ENCODE measurements at places on chromosomes 7 and 10.

DNA sequence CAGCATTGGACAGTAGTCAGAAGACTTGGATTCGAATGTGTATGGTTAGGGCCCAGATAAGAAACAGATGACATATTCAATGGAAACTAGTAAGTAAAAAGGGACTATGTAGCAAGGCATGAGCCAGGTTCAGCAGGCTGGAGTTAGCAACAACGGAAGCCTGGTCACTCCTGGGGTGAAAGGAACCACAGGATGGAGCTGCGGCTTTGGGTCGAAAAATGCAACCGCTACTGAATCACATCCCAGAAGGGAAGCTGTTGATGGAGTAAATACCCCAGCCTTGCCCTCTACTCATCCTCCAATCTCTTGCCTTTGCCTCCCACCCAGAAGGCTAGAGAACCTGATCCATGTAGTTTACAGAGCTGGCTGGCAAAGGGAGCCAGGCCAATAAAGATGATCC lies 37.5 kb upstream of the EGR2 start:
- peak; percentile 11 for DNase-seq

DNA sequence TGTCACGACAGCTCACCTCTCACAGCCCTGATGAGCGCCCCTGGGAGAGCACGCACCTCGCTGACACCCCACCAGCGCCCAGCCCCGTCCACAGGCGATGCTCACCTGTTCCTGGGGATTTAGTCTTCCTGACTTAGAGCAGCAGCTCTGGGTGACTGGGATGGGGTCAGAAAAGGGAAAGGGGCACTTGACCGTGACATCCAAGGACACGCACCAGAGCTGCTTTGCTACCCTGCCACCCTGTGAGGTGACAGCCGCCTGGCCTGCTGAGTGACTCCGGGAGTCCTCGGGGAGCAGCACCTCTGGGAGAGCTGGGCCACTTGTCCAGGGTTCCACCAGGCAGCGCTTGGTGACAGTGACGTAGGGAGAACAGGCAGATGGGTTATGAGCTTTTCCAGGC lies 148.2 kb downstream of the PRKAG2 start:
- no peak for DNase-seq

DNA sequence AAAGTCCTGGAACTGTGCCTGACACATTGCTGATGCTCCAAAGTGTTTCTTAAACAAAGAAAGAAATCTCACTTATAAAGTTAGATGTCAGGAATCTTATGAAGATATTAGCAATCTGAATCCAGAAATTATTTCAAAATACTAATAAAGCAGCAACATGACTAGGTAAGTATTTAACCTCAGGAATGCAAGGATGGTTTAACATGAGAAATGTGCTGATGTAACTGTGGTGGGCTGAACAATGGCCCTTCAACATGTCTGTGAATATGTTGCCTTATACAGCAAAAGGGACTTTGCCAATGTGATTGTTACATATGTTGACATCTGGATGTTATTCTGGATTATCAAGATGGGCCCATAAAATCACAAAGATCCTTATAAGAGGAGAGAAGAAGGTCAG lies 87.1 kb downstream of the TEX36 start:
- DNase-seq: no peak

- no peak for DNase-seq
These were observed 787 bp downstream of the MAGI2 start for GRCh38 chr7:79452495-79453265.

GRCh38 chr7:47351233-47352154 lies 230.4 kb downstream of the TNS3 start:
- DNase-seq: no peak

GRCh38 chr7:155699180-155699579 lies 54.7 kb downstream of the RBM33 start:
- DNase-seq: no peak

DNA sequence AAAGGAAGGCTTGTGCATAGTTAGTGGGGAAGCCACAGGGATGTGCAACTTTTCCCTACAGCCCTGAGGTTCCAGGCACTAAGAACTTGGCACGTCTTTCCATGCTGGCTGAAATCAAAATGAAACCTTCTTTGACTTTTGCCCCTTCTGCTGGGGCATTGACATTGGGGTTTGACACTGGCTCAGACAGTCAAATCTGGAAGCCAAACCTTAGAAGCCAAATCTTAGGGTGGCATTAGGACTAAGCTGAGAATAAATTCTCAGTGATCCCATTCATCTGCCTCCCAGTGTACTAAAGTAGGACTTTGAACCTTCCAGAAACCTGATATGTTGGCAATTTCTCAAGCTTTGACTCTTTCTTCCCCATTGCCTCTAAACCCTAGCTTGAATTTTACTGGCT lies 31.3 kb upstream of the INSYN2A start:
- no peak for DNase-seq

DNA sequence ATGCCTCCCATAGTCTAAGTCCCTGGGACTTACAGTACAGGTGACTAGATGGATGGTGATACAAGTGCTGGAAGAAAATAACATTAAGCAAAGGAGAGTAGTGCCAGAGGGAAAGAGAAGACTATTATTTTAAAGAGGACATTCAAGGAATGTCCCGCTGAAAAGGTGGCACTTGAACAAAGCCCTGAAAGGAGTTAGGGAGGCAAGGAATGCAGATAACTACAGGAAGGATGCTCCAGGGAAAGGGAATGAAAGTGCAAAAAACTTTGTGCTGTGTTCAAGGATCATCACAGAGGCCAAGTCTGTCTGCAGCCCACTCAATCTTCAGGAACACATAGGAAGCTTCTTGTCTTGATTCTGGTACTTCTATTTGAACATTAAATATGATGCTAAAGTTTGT lies 14.9 kb downstream of the ANKMY2 start:
- DNase-seq: no peak

DNA sequence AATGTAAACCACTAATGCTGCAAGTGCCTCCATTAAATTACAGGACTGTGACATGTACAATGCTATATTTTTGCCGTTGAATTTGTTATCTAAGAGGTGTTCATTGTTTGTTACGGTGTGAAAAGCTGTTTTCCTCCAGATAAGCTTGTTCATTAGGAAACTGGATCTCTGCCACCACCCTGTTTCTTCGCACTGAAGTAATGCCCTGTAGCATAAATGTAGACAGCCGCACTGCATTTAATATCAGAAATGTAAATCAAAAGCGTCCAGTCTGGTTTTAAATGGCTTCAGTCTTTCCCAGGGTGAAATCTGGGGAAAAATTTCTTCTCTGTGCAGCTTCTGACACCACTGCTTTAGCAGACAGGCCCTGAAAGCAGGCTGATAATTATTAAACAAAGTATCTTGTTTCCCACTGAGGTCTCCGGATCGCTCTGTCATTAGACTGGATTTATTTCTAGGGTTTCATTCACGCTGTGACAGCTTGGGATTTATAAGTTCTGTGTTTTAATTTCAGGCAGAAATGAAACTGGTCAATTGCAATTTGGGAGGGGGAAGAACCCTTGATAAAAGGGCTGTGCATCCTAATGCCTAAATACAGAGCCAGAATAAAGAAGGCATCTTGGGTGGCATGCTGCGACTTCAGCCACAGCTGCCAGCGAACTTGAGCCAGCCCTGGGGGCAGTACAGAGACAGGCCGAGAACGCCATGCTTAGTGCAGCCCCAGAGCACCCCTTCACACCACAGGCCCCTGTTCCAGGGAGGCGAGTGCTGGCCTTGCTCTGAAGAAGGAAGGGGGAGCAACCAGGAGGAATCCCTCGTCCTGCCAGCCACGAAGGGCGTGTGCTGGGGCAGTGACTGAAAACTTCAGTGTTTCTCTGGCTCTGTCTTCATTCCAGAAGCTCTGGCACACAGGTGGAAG lies 547.7 kb upstream of the GALNT17 start:
- DNase-seq: no peak
